ENCODE measurements at places on chromosomes 1 and 21.
A peak's percentile ranks its signal among the peaks of the same experiment; 100 is the strongest.

DNA sequence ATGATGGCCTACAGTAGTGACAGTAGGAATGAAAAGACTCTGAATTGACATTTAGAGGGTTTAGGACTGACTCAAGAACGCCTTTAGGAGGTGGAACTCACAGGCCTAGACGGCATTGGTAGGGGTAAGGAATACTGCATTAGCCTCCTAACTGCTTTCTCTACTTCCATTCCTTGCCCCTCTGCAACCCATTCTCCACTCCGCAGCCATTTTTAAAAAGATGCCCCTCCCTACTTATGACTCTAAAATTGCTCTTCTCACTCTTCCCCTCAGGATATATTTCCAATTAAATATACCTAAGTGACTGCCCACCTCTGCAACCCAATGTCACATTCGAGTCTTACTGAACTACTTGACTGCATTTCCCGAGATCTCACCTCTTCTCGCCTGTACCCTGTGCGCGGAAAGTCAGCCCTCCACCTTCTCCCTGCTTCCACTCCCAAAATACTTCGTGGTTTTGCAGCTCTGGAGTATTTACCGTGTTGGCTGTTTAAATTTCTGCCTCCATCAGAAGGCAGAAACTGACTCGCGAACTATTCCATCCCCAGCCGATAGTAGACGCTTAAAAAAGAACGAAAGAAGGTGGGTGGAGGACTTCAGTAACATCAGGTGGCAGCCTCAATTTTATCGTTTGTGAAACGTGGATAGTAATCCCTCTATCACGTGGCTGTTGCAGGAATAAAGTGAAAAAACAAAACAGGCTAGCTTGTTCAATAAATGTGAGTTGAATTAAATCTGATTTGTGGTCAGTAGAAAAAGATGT lies 1.1 kb upstream of the YBX1 start:
- no peak for DNase-seq

DNA sequence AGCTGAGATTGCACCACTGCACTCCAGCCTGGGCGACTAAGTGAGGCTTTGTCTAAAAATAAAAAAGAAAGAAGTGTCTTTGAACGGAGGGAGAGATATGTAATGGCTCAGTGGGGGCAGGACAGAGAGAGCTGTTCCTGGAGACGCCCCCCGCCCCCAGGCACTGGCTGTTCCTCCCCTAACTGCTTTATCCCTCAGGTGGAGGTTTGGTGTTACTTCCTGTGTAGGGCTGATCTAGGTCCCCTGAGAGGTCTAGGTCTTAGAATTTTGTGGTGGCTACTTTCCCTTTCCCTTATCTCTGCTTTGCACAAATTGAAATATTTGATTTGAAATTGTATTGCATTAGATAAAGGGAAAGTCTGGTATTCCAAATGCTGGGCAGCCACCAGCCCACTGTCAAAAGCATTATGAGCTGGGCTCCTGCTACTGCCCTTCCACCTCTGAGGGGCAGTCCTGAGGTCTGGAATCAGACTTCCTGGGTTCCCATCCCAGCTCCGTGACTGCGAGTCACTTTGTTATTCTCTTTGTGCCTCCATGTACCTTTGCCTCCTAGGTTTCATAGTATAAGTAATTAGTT lies 134.8 kb upstream of the KIF26B start:
- DNase-seq: no peak

DNA sequence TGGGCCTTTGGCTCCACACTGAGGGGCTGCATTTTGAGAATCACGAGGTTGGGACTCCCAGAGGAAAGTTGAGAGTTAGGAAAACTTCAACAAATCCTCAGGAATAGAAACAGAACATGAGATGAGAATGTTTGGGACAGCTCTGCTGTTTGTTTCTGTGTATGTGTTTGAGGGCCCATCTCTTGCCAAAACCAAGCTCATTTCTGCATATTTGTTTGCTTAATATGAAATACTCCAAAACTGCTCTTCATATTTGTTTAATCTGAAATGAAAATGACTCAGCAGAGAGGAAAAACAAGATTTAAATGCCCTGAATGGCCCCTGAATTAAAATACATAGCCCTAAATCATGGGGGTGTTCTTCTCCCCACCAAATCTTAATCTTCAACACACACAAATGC lies 78.1 kb downstream of the DDR2 start:
- DNase-seq: no peak

GRCh38 chr21:40227096-40227495 lies 359.9 kb downstream of the PCP4 start:
- no peak for DNase-seq

DNA sequence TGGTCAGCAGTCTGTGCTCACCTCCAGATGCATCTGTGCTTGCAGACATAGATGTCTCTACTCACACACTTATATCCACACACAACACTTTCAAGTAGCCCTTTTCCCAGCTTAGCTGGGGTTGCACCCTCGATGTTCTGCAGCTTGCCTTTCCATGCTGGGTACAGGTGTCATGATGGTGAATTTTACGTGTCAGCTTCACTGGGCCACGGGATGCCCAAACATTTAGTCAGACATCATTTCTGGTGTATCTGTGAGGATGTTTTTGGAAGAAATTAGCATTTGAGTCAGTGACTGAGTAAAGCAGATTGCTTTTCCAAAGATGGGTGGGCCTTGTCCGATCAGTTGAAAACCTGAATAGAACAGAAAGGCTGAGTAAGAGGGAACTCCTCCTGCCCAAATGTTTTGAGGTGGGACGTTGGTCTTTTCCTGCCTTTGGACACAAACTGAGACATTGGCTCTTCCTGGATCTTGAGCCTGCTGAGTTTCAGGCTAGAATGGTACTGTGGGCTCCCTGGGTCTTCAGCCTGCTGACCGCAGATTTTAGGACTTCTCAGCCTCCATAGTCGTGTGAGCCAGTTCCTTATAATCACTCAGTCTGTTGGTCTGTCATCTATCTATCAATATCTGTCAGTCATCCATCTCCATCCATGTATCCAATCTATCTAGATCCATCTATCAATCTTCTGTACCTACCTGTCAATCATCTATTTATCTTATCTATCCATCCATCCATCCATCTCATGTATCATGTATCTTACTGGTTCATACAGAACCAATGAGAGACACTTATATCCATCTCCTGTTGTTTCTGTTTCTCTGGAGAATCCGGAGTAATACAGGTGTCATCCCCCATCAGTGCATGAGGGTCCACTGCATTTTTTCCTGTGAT lies 12.7 kb upstream of the OBSCN start:
- DNase-seq: no peak

DNA sequence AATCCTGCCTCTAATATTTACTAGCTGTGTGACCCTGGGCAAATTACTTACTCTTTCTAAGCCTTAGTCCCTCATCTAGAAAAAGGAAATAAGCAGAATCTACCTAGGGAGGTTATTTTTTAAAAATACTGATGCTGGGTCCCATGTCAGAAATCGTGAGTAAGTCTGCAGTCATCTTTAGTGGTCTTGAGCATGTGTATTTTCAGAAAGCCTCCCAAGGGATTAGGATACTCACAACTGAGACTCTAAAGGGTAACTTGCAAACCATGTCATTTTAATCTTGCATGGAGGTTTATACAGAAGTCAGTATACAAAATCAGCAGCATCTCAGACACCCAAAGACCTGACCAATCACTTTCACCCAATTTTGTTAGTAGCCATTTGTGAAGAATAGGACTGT lies 43.2 kb downstream of the DSTYK start:
- no peak for DNase-seq

GRCh38 chr1:19115082-19115808 lies 94.8 kb downstream of the UBR4 start:
- DNase-seq: no peak

DNA sequence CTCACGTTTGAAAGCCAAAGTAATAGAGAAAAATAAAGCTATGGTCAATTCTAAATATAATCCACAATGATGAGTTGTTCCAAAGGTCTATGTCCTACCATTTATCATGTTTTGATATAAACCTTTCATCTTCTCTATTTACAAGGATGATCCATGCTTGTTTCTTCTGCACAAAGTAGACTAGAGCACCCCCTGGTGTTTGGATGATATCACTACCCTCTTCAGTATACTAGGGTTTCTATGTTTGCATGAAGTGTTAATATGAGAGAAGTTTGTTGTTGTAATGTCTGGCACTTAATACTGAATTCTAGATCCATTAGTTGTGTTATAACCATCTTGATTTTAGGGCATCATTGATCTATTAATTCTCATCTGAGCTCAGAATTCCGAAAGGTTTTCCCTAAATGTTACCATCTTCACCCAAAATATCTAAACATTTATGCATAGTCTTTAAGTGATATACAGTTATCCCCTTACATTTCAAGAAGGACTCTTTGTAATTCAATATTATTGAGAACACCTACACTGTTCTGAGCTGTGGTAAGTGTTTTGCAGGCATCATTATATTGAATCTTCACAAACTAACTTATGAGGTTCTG lies 21.1 kb downstream of the CLDN8 start:
- DNase-seq: peak; percentile 55

GRCh38 chr1:170856455-170856854 lies 78.9 kb upstream of the MROH9 start:
- DNase-seq: no peak

GRCh38 chr1:155253797-155254196 lies 1.5 kb downstream of the ENTREP3 start:
- no peak for DNase-seq

GRCh38 chr1:116909512-116910378 lies at the start of gene PTGFRN:
Gene PTGFRN, plus strand, starts transcription at chr1:116909916. Its CDS starts 288 bp downstream, at chr1:116910204.
- DNase-seq: peak; percentile 55

GRCh38 chr1:117821774-117822482 lies 107.5 kb downstream of the GDAP2 start:
- no peak for DNase-seq

DNA sequence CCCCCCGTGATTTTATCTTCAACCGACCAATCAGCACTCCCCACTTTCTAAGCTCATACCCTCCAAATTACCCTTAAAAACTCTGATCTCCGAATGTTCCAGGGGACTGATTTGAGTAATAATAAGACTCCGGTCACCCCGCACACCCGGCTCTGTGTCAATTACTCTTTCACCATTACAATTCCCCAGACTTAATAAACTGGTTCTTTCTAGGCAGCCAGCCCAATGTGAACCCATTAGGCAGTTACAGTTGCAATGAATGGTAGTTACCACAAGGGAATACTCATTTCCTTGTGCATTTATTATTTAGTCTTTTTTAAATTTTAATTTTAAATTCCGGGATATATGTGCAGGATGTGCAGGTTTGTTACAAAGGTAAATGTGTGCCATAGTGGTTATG lies 177.9 kb downstream of the HFM1 start:
- DNase-seq: no peak
